Esophagus muscularis mucosa (tissue), 4 donors: ENCODE measurements at places on chromosomes 5 and 9.

DNA sequence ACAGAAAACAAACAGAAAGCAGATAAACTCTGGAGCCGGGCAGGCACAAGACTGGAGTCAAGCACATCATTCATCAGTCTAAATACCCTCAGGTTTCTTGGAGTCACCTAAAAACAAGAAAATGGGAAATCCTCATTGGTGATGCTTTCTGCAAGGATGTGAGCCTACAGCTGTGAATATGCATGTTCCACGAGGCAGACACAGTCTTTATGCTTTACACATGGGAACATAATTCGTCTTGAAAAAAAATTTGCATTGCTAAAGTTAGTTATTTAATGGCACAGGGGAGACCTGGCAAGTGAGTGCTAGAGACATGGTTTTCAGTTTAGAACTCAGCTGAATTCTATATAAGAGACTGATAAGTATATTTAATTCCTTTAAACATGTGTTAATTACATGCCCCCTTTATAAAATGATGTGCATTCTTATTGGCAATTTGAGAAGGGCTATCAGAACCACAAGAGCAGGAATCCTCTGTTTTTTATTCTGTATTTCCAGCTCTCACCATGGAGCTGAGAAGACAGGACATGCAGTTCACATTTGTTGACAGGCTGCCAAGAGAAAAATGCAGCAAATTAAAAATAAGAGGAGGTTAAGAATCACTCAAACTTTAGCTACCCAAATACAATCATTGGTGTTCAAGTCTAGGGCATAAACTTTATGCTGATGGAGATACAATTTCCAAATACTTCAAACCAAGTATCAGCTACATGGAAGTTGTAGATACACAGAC is 438.0 kb upstream of the MPDZ start:
- no peak for DNase-seq

DNA sequence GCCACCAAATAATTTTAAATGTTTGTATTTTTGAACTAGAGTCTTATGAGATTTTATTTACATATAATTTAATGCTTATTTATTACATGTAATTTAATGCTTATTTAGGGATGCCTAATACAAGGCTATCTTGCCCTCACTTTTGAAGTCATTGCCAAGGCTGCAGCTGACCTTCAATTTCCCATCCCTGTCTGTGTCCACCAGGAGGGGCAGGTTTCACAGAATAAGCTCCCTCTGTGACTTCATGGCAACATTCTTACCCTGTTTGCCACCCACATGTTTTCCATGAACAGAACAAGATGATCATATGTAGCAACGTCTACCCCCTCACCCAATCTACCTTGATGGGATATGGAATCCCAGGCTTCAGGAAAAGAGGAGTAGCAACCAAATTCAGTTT is 27.0 kb downstream of the C5 start:
- no peak for DNase-seq

DNA sequence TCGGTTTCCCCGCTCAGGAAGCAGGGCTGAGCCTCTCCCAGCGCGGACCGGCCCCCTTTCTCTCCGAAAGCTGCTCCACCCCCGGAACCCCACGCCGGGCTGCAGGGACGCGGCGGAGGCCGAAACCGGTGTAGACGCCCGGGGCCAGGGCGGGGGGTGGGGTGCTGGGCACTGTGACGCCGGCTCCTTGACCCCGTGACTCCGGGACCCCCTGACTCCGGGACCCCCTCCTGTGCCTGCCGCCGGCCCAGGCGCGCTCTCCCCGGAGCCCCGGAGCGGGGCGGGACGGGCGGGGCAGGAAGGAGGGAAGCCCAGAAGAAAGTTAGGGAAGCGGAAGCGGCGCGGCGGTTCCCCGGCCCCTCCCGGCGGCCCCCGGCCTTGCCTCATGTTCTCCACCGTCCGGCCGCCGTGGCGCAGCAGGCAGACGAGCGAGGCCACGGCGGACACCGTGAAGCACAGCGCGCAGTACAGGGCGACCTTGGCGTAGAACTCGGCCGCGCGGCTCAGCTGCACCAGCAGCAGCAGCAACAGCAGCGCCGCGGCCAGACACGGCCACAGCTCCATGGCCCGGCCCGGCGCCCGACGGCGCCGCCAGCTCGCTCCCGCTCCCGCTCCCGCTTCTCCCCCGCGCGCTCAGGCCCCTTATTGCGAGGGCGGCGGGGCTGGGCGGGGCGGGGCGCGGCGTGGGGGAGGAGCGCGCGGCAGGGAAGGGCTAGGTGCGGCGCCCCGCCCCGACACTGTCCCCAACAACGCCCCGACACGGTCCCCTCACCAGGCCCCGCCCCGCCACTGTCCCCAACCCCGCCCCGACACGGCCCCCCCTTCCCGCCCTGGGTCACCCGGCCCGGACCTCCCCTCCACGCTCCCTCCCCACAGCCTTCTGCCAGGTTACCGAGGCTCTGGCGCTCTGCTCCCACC is at the start of gene AGPAT2:
AGPAT2 (minus strand) TSS at position 664 of the 918 bp plus-strand sequence; CDS start at position 564, 100 bp downstream.
- no peak for DNase-seq

DNA sequence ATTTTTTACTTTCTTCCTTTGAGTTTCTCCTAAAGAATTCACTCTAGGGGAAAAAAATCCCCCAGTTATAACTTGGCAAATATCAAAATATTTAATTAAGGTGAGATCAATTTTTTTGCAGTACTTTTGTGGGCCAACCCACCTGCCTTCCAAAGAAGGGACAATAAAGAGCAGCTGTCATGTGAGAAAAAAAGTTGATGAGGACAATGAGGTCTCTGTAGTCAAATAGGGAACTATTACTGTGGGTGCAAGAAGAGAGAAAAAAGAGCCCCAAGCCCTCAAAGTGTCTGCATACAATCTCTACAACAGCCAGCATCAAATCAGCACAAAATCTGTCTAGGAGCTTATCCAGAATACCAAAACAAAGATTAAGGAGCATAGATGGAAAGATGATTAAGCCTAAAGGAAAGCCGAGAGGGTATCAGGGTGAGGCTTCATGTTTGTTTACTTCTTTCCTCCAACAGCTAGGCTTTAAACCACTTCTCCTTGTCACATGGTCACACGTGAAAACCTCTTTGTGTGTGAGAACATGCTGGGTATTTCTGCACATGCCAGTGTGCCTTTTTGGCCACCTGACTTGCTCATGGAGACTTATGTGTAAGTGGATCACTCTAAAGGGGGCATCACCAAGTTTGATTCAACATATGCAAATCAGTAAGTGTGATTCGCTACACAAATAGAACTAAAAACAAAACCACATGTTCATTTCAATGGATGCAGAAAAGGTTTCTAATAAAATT is 19.2 kb upstream of the FYB1 start:
- DNase-seq, result no peak

DNA sequence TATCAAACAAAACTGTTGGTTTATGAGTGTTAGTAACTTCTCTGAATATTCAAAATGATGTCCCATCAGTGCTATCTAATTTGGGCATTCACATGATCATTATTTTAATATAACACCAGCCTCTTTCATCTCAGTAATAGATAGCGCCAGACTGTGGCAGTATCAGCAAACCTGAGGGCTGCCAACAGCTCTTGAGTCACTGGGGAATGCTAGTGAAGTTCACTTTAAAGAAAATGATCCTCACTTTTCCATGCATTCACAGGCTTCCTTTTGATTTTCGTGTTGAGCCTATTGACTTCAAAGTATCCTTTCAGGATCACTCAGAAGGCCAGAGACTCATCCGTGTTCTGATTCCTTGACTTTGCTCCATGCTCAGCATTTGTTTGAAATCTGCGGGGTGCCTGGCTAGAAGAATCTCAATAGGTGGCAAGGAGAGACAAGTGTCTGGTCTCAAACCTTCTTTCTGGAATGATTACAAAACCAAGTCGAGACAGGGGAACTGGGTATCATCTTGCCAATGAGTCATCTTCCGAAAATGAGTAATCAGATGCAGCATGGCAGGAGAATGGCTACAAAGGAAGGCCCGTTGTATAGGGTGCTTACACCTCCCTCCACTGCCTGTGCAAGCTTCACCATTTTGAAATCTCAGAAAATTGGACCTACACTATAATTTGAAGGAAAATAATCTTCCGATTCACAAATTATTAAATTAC is 509.1 kb downstream of the RASEF start:
- DNase-seq, result no peak

DNA sequence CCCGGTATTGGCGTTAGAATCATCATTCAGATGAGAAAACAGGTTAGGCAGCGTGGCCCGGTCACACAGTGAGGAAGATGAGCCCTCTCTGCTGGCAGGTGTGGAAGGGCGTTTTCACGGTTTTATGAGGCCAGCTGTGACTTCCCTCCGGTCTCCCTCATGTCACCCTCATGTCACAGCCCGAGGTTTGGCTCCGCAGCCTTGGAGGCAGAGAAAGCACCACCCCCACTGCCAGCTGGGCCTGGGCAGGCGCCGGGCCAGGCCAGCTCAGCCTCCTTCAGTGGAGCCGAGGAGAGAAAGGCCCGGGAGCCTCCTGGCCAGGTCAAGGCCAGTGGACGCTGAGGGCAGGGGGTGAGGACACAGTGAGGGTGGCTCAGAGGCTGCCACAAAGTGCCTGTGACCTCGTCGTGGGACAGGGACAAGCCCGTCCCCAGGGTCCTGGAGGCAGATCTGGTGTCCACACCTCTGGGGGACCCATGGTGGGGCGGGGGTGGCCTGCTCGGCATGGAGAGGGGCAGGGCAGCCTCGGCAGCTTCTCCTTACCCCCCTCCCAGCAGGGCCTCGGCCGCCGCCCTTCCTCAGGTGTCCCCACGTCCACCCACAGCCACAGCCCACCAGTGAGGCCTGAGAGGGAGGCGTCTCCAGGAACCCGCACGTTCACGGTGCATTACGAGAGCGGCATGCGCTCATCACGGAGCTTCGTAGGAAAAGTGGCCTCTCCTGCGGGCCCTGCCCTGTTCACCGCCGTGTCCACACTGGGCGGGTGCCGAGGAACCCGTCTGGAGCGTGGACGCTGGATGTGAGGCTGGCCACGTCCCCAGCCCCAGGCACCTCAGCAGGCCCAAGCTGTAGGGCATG is 32.2 kb downstream of the EXD3 start:
- DNase-seq, result no peak

- DNase-seq, result no peak
These were observed 53.7 kb upstream of the KDM4C start for GRCh38 chr9:6703898-6704639.

DNA sequence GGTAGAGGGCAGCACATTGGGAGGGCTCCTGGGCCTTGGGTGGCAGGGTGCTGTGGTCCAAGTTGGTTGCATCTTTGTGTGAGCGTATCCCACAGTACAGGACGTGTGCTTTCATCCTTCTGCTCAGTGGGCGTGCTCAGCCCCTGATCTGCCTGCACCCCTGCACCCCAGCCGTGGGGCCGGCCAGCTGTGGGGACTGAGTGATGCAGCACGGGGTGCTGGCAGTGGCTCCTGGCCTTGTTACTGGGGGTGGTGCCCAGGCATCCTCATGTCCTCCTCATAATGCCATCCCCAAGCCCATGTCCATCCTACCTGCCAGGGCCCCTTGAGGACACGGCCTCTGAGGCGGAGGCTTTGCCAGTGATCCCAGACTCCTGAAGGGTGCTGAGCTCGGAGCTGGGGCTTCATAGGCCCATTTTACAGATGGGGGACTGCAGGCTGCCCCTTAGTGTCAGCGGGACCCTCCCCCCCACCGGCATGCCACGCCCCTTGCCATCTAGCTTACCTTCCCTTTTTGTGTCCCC is 100.7 kb downstream of the PHF2 start:
- no peak for DNase-seq

DNA sequence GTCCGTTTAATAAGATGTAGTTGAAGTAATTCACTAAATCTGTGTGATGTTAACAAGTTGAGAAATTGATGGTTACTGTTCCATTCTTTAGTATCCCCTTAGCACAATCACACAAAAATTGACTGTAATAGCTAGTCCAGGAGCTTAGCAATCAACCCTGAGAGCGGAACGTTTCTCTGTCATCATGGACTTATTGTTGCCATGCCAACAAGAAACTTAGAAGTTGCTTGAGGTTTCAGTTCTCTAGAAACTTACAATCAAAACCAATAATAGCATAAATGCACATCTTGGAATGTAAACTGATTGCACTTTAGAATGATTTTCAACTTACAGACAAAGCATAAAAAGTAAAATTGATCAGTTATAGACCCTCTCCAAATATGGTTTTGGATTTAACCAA is 125.4 kb upstream of the ANKH start:
- DNase-seq, result no peak

GRCh38 chr5:141779503-141779973 is 97.5 kb upstream of the ARAP3 start:
- no peak for DNase-seq

- DNase-seq, result no peak
These were observed 12.7 kb downstream of the DUSP1 start for GRCh38 chr5:172758077-172758833.

- DNase-seq, result peak; percentile 66
These were observed 6.8 kb downstream of the GARIN3 start for GRCh38 chr5:157159209-157159751.

DNA sequence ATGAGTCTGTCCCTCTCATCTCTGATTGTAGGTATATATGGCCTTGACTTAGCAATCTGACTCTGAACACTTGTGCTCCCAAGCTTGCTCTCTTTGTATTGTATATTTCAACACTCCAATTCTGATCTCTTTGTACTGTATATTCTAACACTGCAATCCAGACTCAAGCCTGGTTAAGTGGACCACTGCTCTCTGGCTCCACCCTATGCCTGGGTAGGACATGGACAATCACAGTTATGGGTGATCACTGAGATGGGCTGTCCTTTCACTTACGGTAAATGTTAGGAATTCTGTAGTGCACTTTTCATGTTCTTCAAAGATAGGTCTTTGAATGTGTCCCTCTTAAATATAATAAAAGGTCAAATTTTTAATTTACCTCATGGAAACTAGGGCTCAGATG is 165.1 kb downstream of the TLR4 start:
- no peak for DNase-seq

GRCh38 chr5:12934722-12935121 is 1009.8 kb downstream of the DNAH5 start:
- no peak for DNase-seq

- DNase-seq, result no peak
These were observed 7.2 kb upstream of the TXNDC8 start for GRCh38 chr9:110344821-110345220.

GRCh38 chr5:30436691-30437090 is 756.8 kb upstream of the CDH6 start:
- no peak for DNase-seq

DNA sequence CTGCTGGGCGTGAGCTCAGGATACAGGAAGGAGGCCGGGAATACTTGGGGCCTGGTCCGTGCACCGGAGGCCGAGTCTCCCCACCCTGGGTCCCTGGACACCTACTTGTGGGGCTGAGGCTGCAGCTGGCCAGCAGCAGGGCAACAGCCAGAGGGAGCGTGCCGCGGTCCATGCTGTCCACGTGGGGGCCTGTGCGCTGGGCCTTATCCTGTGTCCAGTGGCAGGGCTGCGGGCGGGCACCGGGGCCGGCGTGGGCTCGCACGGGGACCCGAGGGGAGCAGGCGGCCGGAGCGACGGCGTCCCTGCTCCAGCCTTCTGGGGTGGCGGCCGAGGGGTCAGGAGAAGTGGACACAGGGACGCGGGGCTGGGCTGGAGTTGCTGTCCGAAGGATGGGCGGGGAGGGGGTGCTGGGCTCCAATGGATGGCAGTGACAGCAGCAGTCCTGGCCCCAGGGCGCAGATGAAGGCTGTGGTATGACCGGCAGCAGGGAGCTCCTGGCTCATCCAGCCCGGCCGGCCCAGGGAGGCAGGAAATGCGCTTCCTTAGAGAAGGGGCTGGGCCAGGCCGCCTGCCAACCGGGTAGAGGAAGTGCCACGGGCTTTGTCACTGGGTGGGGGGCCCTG is at the start of gene ENG:
ENG (minus strand) TSS at position 475 of the 623 bp plus-strand sequence; CDS start at position 172, 303 bp downstream.
- DNase-seq, result no peak

- DNase-seq, result no peak
These were observed 40.3 kb downstream of the UBTD2 start for GRCh38 chr5:172243302-172243701.
